Thoracic aorta endothelial cell (primary cell): ENCODE measurements at places on chromosomes 11 and 22. TPM values are rescaled to one million over a fixed set of nuclear protein-coding genes. Genes with fewer than 3 reads are reported as not detected.

Gene NLRP14
- 0.07 and 0.53 TPM in 2 replicates for total RNA-seq

Gene SYT9
- 0.22 and 0.27 TPM in 2 replicates for total RNA-seq

Gene PRODH
- 0.07 TPM in 1 of 2 replicates, not detected in the other for total RNA-seq

Gene OR52E6
- total RNA-seq, result not detected in 2 replicates

Gene OR5B21
- not detected in 2 replicates for total RNA-seq

Gene OLFML1
- not detected in 2 replicates for total RNA-seq

Gene MMP1
- total RNA-seq, result 5.2 and 2,491 TPM in 2 replicates

Gene C1QTNF6
- total RNA-seq, result 13.6 and 24.6 TPM in 2 replicates

Gene MS4A7
- total RNA-seq, result not detected in 2 replicates

Gene OR10A2
- not detected in 2 replicates for total RNA-seq

Gene YPEL1
- 2.3 and 2.6 TPM in 2 replicates for total RNA-seq

Gene ASCC2
- total RNA-seq, result 39.8 and 42.8 TPM in 2 replicates

Gene APOL4
- total RNA-seq, result 1.1 and 1.3 TPM in 2 replicates

Gene VSIG2
- 0.27 and 0.43 TPM in 2 replicates for total RNA-seq

Gene GPR83
- not detected in 2 replicates for total RNA-seq

Gene TREH
- total RNA-seq, result not detected in 2 replicates

Gene PNPLA3
- total RNA-seq, result 1.1 and 6.4 TPM in 2 replicates

Gene MS4A6E
- not detected in 2 replicates for total RNA-seq

Gene DEFB131B
- not detected in 2 replicates for total RNA-seq

Gene GP1BB
- total RNA-seq, result 0.43 and 1.3 TPM in 2 replicates
